HFFc6 (cell line): ENCODE measurements at places on chromosomes 1 and 21.

GRCh38 chr1:217469983-217470382 is 160.9 kb downstream of the GPATCH2 start:
- no peak for DNase-seq

- no peak for DNase-seq
Observed at GRCh38 chr1:203100516-203100869, 14.7 kb upstream of the MYOG start.

DNA sequence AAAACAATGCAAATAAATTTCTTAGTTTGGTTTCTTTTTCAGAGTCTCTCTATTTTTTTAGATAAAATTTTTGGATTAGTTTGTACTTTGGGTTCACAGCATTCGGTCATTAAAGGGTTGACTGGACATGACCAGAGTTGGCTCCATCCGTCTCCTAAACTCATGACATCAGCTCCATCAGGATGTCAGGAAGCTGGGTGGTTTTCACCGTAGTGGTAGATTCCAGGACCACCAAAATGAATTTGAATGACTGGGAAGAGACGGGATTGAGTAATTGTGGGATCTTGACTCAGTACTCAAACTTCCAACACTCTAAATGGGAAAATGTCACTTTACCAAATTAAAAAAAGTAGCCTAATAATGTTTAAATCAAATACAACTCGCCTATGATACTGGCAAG is 279.2 kb upstream of the DUSP10 start:
- no peak for DNase-seq

DNA sequence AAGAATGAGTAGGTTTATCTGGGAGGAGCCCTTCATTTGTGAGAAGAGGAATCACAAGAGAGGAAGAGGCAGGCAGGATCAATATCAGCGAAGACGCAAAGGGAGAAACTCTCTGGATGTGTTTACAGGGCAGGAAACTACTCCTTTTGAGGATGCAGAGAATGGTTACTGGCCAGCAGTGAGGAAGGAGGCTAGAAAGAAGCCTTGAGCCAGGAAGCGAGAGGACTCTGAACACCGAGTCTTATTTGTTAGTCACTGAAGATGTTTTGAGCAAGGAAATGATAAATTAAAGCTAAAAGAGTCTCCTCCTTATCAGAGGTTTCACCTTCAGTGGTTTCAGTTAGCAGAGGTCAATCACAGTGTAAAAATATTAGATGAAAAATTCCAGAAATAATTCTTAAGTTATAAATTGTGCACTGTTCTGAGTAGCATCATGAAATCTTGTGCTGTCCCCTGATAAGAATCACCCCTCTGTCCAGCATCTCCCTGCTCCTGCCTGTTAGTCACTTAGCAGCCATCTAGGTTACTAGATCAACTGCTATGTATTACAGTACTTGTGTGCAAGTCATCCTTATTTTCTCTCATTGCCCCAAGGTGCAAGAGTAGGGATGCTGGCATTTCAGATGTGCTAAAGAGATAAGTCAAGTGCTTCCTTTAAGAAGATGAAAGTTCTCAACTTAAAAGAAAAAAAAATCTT is 43.5 kb downstream of the WLS start:
- DNase-seq: peak; percentile 67

DNA sequence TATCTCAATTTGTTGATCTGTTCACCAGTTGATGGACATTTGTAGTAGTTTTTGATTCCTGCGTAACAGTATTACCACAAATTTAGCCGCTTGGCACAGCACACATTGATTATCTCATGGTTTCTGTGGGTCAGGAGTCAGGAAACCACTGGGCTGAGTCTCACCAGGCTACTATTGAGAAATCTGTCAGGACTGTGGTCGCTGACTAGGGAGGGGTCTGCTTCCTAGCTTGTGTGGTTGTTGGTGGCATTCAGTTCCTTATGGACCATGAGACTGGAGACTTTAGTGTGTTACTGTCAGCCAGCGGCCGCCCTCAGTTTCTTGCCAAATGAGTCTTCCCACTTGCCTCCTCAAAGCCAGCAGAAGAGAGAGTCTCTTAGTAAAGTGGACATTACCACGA is 9.8 kb downstream of the PEX14 start:
- no peak for DNase-seq

GRCh38 chr1:33232716-33233115 is 23.6 kb upstream of the ZNF362 start:
- no peak for DNase-seq

DNA sequence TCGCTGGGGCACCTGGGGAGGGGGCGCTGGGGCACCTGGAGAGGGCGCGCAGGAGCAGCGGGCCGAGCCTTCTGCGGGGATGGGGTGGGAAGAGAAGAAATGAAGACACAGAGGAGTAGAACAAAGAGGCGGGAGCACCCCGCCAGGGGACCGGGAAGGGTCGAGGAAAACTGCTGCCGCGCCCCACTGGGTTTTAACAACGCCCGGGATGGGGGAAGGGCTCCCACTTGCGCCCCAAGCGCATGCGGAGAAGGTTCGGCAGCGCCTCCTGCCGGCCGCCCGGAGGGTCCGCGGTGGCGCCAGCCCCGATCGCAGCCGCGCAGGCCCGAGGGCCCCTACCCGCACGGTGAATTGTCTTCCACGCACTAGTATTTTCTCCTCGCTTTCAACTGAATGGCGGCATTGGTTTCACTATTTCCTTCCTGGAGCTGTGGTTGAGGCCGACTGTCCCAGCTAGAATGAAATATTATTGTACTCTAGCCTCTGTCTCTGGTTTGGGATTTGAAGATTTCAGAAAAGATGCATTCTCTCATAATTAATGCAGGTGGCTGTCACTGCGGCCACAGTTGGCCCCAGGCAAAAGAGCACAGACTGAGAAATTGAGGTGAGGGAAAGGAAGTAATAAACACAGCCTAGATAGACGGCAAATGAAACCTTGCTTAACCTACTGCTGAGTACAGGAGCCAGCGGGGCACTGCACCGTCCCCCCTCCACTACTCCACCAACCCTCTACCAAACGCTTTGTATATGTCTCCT is 57.3 kb downstream of the MAB21L3 start:
- peak; percentile 29 for DNase-seq

DNA sequence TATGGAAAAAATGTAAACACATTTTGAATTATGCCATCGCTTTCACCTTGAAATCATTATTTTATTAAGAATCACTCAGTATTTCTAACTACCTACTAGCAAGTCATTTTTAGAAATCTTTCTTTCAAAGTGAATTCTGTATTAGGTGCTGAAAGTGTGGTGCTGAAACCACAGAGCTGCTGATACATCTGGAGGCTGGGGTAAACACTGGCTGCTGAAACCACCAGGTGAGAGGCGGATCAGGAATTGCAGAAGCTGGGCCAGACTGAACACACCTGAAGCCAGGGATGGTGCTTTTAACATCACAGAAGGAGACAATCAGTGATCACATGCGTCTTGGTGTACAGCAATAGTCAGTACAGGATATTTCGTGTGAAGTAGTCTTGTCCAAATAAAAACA is 42.2 kb upstream of the KCNE1 start:
- no peak for DNase-seq

GRCh38 chr1:31834501-31834900 is 18.7 kb upstream of the SPOCD1 start:
- no peak for DNase-seq

DNA sequence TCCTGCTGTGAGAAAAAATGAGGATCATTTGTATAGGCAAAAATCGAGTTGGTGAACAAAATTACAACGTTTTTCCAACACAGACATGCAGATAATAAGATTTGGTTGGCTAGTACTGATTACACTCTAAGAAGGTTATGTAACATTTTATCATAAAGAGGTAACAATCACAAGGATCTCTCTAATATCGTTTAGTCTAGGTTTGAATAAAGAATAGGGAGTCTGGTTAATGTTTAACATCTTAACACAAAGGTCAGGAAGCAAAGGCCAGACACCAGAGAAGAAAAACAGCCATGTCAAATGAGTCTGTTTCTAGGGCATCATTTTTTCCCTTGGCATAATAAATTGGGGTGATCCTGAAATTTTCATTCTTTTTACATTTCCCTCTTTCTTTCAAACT is 207.4 kb upstream of the CHRM3 start:
- no peak for DNase-seq
